ENCODE measurements at places on chromosomes 6 and 20.

GRCh38 chr20:3733119-3733995, 872 bp downstream of the HSPA12B start:
- no peak for DNase-seq

DNA sequence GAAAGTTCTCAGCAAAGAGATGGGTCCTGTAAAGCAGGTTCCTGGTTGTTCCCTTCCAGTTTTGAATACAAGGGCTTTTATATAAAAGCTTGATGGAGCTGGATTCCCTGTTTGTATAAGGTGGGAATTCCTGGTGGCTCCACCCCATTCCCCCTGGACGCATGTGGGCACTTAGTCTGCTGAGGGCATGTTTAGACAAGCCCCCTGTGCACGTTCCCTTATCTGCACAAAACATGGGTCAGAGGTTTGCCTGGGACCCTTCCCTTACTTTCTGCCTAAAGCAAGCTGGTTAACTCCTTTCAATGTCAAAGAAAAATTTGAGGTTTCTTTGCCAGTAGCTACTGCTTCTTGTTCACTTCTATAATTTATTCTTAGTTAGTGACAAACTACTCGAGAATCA, 181.1 kb downstream of the BCKDHB start:
- DNase-seq = no peak

DNA sequence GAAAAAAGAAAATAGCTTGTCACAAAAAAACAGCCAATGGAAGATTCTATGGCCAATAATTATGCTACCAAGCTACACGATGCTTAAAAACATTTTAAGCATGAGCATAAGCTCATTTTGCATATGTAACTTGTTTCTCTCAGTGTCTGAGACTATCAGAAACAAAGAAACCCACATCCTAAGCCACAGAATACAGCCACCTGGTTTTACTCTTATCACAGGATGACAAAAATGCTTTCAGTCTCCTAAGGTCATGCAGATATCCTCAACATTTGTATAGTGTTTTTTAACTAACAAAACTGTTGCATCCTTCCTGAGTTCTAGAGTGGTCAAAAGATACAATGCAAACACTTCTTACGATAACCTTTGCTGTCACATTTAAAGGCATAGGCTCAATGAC, 172.1 kb upstream of the RUNX2 start:
- DNase-seq = no peak

GRCh38 chr6:41759905-41760579, 12.8 kb upstream of the PGC start:
- no peak for DNase-seq

All from CD4-positive, alpha-beta T cell treated with Interleukin-15 for 1 hour (primary cell).